CD4-positive, alpha-beta T cell treated with Interleukin-17A for 4 hours (primary cell): ENCODE measurements at places on chromosomes 6 and 20.

DNA sequence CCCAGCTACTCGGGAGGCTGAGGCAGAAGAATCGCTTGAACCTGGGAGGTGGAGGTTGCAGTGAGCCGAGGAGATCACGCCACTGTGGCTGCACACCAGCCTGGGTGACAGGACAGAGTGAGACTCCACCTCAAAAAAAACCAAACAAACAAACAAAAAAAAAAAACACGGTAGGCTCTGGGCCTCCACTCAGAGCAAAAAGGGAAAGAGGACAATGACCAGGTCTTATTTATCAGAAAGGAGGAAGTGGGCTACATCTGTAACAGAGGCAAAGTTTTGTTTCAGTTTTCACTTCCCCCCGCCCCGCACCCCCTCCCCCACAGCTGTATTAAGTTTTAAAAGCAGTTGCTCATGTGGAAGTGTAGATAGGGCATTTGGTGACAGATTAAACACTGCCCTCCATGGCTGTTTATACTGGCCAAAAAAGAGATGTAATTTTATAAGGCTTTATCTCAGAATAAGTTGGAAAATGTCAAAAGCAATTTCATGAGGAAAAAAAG lies 114.6 kb downstream of the RCAN2 start:
- no peak for DNase-seq

- no peak for DNase-seq
Measured at GRCh38 chr20:50274570-50275430, 84.2 kb downstream of the CEBPB start.

- no peak for DNase-seq
Measured at GRCh38 chr6:163176097-163176496, 238.4 kb upstream of the QKI start.

GRCh38 chr20:64116541-64117431 lies 9.4 kb upstream of the NPBWR2 start:
- DNase-seq = no peak

- no peak for DNase-seq
Measured at GRCh38 chr6:122726649-122727048, 52.9 kb upstream of the FABP7 start.

DNA sequence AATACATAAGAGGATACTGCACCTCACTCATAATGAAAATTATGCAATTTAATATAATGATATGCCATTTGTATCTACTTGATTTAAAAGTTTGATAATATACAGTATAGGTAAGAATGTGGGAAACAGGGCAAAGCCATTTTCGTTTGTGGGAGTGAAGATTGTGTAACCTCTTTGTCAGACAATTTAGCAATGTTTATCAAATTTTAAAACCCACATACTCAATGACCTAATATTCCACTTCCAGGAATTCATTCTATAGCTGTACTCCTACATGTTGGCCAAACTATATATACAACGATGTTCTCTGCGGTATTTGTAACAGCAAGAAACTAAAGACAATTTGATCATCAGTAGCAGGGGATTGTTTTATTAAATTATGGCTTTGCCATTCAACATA lies 17.8 kb upstream of the FKBP5 start:
- DNase-seq = no peak

DNA sequence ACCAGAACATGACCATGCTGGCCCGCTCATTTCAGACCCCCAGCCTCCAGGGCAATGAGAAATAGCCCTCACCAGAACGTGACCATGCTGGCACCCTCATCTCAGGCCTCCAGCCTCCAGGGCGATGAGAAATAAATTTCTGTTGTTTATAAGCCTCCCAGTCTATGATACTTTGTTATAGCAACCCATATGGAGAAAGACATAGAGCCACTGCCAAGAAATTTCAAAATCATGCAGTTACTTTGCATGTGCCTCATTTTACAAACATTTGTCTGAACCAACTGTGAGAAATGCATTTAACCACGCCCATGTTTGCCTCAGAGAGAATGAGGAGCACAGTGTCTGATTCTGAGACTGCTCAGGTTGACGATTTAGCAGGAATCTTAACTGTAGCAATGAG lies 15.5 kb downstream of the CYP39A1 start:
- DNase-seq = no peak

DNA sequence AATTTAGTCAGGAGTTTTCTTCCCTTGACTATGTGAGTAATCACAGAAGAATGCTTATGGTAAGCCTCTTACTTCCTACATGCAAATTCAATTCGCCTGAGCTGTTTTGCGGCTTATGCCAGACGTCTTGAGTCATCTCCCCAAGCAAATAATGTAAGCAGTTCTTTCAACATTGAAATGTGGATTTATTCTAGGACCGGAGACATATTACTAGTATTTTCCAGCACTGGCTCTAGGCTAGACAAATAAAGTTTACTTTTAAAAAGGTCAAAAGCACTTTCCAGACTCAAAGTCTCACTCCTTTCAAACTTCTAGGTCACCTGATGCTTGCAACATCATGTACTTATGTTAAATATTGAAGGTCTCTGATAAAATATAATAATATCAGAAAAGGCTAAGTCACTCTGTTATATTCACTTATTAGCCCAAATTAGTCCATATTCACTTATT lies 38.1 kb upstream of the NOX3 start:
- DNase-seq = no peak

- no peak for DNase-seq
Measured at GRCh38 chr6:126020305-126021050, 34.1 kb downstream of the TRMT11 start.

DNA sequence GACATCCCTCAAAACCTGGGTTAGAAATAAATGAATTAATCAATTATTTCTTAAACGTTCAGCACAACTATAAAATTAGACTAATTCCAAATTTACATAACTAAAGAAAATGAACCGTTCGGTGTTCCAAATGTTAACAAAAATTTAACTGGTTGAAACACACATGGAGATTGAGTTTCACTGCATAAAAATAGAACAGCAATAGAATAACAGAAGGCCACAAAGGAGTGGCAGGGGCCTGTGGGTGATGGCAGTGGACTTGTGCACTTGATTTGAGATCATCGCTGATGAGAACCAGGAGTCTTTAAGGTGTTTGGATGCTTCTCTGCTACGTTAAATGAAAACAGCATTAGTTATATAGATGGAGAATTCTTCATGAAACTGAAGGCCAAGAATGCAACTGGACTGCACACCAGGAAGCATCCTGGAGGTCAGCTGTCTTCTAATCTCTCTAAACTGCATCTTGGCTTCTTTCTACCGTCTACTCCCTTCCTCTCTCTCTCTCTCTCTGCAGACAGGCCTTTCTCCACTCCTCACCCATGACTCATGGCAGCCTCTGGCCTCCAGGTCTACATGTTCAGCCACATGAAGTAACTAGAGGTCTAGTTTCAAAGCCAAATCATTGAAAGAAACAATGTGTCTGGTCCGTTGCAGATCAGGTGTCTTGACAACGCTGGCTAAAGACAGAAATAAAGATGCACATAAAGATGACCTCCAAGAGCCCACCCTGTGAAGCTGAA lies 111.3 kb downstream of the SIM1 start:
- no peak for DNase-seq

GRCh38 chr6:40819182-40819834 lies 219.7 kb downstream of the UNC5CL start:
- DNase-seq = no peak

DNA sequence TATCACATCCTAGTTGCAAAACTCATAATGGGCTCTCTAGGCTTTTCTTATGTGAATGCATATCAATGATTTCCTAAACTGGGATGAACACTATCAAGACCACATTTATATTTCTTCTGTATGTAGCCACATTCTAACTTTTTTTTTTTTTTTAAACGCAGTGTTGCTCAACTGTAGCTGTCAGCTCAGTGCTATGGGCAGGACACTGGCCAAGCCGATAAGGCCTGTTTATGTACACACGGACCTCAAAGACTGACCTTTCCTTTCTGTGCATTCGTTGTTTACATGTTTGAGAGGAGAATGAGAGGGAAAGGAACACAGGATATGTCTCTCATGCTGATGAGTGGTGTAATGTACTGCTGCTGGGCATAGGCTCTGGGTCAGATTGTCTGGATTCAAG lies 75.1 kb upstream of the B3GAT2 start:
- no peak for DNase-seq
